Renal cortex interstitium (tissue), 15 donors: ENCODE measurements at places on chromosomes 5 and 9. TPM values are rescaled to one million over a fixed set of nuclear protein-coding genes. Genes with fewer than 3 reads are reported as not detected.

The TMC1 gene
- 1.4 TPM for polyA plus RNA-seq

DNA sequence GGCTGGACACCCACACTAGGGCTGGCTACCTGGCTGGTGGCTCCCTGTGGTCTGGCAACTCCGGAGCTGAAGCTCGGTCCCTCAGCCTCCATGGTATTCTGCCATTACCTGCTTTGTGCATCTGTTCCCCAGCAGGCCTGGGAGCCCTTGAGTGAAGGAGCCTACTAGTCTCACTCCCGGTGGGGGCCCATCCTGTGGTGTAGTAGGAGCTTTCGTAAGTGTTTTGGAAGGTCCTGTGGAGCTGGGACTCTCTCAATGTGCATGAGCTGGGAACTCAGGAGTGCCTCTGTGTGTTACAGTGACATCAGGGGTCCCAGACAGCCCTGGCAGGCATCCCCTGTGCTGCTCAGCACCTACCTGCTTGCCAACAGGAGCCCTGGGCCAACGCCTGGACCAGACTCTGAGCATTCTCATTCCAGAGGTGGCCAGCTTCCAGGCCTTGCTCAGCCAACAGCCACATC is 267.1 kb downstream of the GADD45G start:
- no peak for DNase-seq

The PAEP gene
- polyA plus RNA-seq: not detected

GRCh38 chr9:87659534-87660419 is 66.1 kb upstream of the CTSL start:
- no peak for DNase-seq

GRCh38 chr5:122639033-122639432 is 135.8 kb upstream of the SNX2 start:
- DNase-seq: no peak

The CDKN2A gene
- polyA plus RNA-seq: not detected

The OLFML2A gene
- polyA plus RNA-seq: 20.6 TPM

DNA sequence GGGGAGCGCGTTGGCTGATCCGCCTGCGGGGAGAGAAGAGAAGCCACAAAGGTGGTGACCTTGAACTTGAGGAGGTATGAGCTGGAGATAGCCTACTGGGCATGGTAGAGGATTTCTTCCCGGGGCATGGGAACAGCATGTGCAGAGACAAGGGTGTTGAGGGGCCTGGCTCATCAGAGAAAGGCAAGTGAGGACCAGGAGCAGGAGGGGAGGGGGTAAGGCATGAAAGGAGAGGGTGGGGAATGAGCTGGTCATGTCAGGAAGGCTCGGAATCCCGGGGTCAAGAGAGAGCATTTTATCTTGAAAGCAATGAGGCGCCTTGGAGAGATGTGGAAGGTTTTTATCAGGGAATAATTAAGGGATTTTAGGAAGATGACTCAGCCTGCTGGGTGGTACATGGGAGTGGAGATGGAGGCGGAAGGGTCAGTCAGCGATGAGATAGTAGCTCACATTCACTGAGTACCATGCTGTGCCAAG is 121.1 kb downstream of the LHX2 start:
- no peak for DNase-seq

GRCh38 chr9:68852941-68853340 is 147.9 kb downstream of the PIP5K1B start:
- DNase-seq: no peak
